BJ (cell line): ENCODE measurements at places on chromosomes 11 and 22.

DNA sequence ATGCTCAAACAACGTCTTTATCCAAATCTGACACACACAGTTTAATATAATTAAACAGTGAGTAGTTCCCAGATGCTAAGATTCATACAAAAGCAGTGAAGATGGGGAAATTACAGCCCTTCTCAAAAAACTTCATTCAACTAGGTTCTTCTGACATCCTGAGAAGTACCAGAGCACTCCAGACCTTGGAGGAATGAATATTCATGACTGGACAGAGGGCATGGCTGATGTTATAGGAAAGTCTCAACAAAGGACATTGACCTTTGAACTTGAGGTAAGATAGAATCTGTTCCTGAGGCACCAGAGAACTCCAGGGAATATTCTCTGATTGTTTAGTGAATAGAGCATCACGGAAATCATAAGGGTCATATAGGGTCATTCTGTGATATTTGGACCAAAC, 106.4 kb upstream of the SLC5A12 start:
- DNase-seq = no peak

- no peak for DNase-seq
These were observed 24.1 kb upstream of the ANO1 start for GRCh38 chr11:70054004-70054403.

DNA sequence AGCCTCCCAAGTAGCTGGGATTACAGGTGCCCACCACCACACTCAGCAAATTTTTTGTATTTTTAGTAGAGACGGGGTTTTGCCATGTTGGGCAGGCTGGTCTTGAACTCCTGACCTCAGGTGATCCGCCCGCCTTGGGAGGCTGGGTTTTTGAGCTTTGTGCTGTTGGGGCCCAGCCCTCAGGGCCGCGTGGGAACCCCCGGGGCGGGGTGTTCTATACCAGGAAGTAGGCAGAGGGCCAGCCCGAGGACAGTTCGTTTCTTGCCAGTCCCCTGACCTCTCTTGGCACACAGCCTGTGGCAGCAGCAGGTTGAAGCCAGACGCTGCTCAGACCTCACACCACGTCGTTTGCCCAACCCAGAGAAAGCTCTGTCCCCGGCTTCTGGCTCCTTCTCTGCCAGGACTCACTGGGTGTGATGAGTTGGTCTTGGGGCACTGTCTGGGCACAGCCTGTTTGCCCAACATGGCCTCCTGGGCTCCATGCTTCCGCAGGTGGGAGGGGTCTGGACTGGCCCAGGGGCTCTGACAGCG, 24.9 kb upstream of the CHKA start:
- DNase-seq = no peak

- DNase-seq = peak; percentile 98
These were observed 50.2 kb downstream of the LIF start for GRCh38 chr22:30196141-30196879.

DNA sequence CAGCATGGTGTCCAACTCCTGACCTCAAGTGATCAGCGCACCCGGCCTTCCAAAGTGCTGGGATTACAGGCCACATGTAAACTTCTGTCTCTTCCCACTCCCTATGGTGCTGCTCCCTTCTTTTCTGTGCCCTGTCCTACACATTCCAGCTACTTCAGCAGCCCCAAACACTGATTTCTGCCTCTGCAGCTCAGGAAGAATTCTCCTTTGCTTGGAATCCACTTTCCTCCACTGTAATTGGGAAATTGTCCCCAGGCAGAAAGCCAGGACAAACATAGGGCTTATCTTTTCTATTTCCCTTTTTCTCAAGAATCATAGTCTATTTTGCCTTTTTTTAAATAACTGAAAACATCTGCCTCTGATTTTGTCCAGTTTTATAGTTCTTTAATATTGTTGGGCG, 21.3 kb upstream of the DRG1 start:
- DNase-seq = peak; percentile 2

GRCh38 chr11:108199446-108200321, 22.8 kb downstream of the NPAT start:
- peak; percentile 9 for DNase-seq

- no peak for DNase-seq
These were observed 67.2 kb downstream of the BMAL1 start for GRCh38 chr11:13344818-13345217.

- no peak for DNase-seq
These were observed 20.3 kb downstream of the GRAMD4 start for GRCh38 chr22:46640293-46641055.

GRCh38 chr11:567629-568292, 7.0 kb downstream of the RASSF7 start:
- no peak for DNase-seq

- DNase-seq = no peak
These were observed 36.7 kb downstream of the CLMP start for GRCh38 chr11:123158033-123159003.
